Substantia nigra (tissue), 51 donors: ENCODE measurements at places on chromosomes 12 and 14.

DNA sequence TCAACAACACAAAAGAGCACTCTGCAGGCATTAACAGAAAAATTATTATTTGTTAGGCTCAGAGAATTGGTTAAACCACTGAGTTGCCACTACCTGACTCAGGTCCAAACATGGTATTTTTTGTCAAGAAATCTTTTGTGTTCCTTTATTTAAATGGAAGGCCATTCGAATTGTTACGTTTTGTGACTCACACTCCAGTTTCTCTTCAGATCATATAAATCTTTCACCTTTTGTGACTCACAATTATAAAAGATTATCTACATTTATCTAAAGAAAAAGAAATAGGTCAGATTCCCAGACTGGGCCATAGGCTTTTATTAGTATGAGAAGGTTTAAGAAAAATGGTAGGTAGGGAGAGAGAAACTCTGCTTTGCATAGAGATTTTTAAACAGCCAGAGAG lies 669.8 kb downstream of the GALC start:
- no peak for DNase-seq

DNA sequence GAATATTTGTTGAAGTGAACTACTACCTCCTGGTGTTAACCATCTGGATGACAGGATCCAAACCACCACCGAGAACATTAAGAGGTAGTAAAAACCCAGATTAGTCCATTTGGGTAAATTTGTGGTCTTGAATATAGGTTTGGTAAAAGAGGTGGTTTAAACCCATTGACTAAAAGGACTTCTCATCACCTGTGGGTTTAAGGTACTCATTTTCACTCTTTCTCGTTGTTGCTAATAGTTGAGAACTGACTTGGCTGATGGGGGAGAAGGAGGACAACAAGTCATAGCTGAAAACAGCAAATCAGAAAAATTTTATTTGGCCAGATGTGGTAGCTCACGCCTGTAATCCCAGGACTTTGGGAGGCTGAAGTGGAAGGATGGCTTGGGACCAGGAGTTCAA lies 59.2 kb downstream of the ACADS start:
- DNase-seq: no peak

DNA sequence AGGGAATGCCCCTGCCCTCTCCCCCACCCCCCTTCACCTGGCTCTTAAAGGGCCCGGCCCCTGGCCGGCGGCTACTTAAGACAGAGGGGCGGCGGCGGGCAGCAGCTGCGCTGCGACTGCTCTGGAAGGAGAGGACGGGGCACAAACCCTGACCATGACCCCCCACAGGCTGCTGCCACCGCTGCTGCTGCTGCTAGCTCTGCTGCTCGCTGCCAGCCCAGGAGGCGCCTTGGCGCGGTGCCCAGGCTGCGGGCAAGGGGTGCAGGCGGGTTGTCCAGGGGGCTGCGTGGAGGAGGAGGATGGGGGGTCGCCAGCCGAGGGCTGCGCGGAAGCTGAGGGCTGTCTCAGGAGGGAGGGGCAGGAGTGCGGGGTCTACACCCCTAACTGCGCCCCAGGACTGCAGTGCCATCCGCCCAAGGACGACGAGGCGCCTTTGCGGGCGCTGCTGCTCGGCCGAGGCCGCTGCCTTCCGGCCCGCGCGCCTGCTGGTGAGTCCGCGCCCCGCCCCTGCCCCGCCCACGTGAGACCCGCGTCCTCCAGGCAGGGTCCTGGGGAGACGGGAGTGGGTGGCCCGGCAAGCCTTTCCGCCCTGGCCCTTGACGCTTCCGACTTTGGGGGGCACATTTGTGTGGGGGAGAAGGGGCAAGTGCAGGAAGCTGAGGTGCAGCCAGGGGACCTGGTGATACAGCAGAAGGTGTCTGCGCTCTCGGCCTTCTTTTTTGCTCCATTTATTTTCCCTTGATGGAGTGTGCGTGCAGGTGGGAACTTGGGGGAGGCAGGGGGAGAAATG lies at the start of gene IGFBP6:
IGFBP6 (plus strand) TSS at position 104 of the 790 bp plus-strand sequence; CDS start at position 155, 51 bp downstream.
- peak; percentile 11 for DNase-seq

GRCh38 chr14:94377866-94378470 lies 10.4 kb downstream of the SERPINA1 start:
- DNase-seq: no peak

- DNase-seq: no peak
Observed at GRCh38 chr12:66776974-66777373, 98.1 kb upstream of the GRIP1 start.

DNA sequence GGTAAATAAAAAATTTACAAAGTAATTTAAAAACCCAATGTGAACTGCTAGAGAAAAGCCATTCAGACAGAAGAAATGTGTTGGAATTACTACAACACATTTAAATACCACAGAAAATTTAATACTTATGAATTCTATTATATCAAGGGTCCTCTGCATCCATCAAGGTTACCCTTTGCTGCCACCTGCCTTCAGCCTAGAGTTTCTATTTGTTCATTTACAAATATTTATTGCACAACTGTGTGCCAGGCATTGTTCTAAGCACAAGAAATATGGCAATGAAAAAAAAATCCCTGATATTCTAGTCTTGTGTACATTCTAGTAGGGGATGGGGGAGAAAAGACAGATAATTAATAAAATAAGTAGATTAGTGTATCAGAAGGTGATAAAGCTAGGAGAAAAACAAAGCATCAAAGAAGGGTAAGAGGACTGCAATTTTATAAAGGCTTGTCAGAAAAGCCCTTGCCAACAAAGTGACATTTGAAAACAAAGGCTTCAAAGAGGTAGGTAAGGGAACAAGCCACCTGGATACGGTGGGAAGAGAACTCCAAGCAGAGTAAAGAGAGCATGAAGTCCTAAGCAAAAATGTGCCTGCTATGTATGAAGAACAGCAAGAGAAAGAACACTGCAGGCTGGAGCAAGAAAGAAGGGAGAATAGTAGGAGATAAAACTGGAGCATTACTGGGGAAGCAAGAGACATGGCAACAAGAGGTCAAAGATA lies 59.1 kb upstream of the SLC6A13 start:
- no peak for DNase-seq

DNA sequence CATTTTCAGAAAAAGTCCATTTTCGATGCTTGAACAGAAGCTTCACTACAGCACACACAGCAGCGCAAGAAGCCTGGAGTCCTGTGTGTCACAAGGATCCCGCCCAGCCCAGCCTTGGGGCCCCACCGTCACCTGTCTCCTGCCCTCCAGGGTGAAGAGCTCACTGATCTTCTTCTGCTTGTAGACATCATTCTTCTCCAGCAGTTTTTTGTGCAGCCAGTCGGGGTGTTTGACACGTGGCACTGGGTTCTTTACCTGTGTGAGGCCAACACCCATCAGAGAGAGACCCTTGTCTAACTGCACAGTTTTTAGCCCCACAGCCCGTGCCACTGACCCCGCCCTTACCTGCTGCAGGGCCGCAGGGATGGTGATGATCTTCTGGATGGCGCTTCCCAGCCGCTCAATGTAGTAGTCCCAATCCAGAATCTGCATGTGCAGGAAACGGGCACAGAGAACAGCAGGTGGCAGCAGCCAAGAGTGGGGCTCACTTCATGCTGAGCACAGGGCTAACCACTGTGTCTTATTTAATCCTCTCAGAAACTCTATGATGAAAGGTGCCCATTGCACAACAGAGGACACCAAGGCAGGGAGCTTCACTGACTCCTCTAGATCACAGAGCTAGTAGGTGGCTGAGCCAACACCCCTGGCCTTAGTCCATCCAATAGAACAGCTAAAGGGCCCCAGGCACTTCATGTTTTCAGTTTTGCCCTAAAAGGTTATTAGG lies 30.0 kb downstream of the POLE start:
- DNase-seq: no peak
